Thoracic aorta (tissue), 2 donors: ENCODE measurements at places on chromosomes 3 and 15.

GRCh38 chr15:55267401-55268175 lies 22.0 kb downstream of the RAB27A start:
- no peak overlapping the region for H3K27ac ChIP-seq
- no peaks in the 10 kb centered on the region for H3K27me3 ChIP-seq

- no peaks in the 10 kb centered on the region for H3K27me3 ChIP-seq
- no peak for DNase-seq
- H3K27ac ChIP-seq: no peak overlapping the region
- peaks cover 3% of the 10 kb centered on the region for H3K4me1 ChIP-seq
- H3K36me3 ChIP-seq: no peaks in the 10 kb centered on the region
- H3K4me3 ChIP-seq: no peak overlapping the region
Measured at GRCh38 chr3:111714305-111714704, 119.2 kb upstream of the ZBED2 start.

GRCh38 chr15:78234515-78235040 lies at the start of gene ACSBG1:
ACSBG1 (minus strand) TSS chr15:78234565; CDS start chr15:78234501, 64 bp downstream.
- no peaks in the 10 kb centered on the region for H3K36me3 ChIP-seq
- no peak within 1 kb of the TSS for H3K4me3 ChIP-seq
- no peak for DNase-seq
- no peaks in the 10 kb centered on the region for H3K4me1 ChIP-seq
- H3K27ac ChIP-seq: no peak within 1 kb of the TSS

- peaks cover 35% of the 10 kb centered on the region for H3K4me1 ChIP-seq
- H3K36me3 ChIP-seq: no peaks in the 10 kb centered on the region
- no peaks in the 10 kb centered on the region for H3K27me3 ChIP-seq
- H3K27ac ChIP-seq: peak overlapping the region; percentile 97
- H3K4me3 ChIP-seq: peak overlapping the region; percentile 94
Measured at GRCh38 chr15:91853948-91854638, 585 bp downstream of the SLCO3A1 start.

DNA sequence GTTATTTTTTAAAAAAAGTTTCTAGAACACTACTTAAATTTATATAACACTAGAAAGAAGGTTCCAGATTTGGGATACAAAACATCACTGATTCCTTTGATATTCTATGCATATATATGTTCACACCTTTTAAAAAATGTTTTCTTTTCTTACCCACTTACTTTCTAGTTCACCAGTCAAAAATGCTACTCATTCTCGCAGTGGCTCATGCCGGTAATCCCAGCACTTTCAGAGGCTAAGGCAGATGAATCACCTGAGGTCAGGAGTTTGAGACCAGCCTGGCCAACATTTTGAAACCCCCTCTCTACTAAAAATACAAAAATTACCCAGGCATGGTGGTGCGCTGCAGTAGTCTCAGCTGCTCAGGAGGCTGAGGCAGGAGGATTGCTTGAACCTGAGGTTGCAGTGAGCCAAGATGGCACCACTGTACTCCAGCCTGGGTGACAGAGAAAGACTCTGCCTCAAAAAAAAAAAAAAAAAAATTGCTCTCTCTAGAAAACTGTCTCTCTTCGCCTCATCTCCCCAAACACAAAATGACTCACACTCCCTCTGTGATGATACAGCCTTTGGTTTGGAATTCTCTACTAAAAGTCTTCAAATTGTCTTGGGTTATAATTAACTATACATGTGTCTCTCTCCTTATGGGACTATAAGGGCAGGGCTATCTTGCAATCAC lies 52.6 kb upstream of the TGFBR2 start:
- no peak for DNase-seq
- no peak overlapping the region for H3K27ac ChIP-seq
- no peaks in the 10 kb centered on the region for H3K36me3 ChIP-seq
- H3K4me1 ChIP-seq: no peaks in the 10 kb centered on the region
- no peaks in the 10 kb centered on the region for H3K27me3 ChIP-seq

DNA sequence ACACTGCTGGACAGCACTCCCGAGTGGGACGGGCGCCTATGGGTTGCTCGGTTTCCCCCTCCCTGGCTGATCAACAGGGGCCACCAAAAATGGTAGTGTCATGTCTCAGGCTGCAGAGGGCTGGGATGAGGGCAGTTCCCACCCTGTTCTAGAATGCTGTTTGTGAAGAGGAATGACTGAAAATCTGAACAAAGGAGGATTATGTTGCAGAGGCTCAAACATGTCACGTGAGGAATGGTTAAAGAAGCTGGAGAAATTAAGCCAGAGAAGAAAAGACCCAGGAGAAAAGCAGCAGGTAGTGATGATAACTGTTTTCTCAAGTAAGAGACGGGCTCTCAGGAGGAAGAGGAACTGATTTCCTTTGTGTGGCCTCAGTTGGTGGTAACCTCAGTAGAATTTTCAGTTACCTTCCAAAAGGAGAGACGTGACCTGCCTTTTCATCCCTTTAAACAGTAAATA lies 10.4 kb downstream of the SPG21 start:
- H3K4me1 ChIP-seq: no peaks in the 10 kb centered on the region
- no peak for DNase-seq
- no peak overlapping the region for H3K27ac ChIP-seq
- H3K27me3 ChIP-seq: no peaks in the 10 kb centered on the region

DNA sequence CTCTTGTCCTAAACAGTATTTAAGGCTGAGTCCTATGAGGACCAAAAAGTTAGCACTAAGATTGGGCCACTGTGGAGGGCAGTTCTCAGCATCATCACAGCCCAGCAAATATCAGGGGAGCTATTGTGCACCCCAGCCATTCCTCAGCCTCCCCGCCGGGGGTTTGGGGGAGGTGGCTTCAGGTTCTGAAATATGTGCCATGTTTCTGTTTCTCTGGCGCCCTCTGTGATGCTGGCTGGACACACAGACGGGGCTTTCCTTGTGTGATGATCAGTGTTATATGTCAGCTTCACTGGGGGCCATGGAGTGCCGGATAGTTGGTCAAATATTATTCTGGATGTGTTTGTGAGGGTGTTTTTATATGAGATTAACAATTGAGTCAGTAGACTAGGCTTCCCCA lies 106.8 kb downstream of the GABRG3 start:
- no peaks in the 10 kb centered on the region for H3K27me3 ChIP-seq
- no peak overlapping the region for H3K4me3 ChIP-seq
- no peak overlapping the region for H3K27ac ChIP-seq
- H3K36me3 ChIP-seq: no peaks in the 10 kb centered on the region

GRCh38 chr3:188068342-188068741 lies 85.6 kb upstream of the LPP start:
- no peak overlapping the region for H3K27ac ChIP-seq
- no peak for DNase-seq
- H3K4me1 ChIP-seq: peaks cover 9% of the 10 kb centered on the region
- H3K27me3 ChIP-seq: no peaks in the 10 kb centered on the region
- H3K4me3 ChIP-seq: no peak overlapping the region

DNA sequence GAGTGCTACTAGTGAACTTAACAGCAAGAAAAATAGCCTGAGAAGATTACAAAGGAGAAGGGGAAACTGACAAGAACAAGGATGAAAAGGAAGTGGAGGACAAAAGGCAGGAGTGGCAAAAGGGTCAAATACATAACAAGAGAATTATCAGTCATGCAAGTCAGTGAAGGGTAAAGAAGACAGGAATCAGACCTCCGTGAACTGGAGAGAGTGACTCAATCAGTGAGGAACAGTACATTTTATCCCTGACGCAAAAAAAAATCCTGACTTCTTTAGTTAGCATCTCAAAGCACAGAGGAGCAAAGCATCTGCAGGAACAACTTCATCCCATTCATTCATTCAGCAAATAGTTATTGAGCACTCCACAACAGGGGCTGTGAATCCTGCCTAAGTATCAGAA lies 97.8 kb downstream of the SST start:
- H3K4me1 ChIP-seq: peaks cover 11% of the 10 kb centered on the region
- H3K4me3 ChIP-seq: no peak overlapping the region
- no peak for DNase-seq
- H3K36me3 ChIP-seq: no peaks in the 10 kb centered on the region
- H3K27ac ChIP-seq: no peak overlapping the region

GRCh38 chr15:81642451-81642990 lies 268.5 kb upstream of the TMC3 start:
- DNase-seq: no peak
- no peak overlapping the region for H3K4me3 ChIP-seq
- no peaks in the 10 kb centered on the region for H3K36me3 ChIP-seq

GRCh38 chr3:107328069-107328468 lies 49.2 kb upstream of the CCDC54 start:
- no peak overlapping the region for H3K4me3 ChIP-seq
- no peaks in the 10 kb centered on the region for H3K36me3 ChIP-seq
- DNase-seq: no peak
- no peak overlapping the region for H3K27ac ChIP-seq
- H3K27me3 ChIP-seq: no peaks in the 10 kb centered on the region

DNA sequence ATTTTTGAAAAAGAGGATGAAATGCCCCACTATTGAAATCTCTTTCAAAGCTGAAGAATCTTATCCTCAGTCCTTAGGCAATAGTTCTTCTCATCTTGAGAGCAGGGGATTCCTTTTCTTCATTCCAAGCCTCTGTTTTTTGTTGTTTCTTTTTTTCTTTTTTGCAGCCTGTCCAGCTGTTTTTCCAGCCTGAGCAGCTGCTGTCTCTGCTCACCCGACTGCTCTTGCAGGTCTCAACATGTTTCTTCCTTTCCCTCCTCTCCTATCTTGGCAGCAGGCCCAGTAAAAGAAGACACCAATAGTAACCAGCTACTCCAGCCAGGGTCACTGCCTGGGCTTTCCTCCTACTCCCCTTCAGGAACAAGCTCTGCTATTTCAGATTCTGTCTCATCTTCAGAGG lies 23.8 kb downstream of the MEX3B start:
- no peaks in the 10 kb centered on the region for H3K27me3 ChIP-seq
- H3K4me3 ChIP-seq: no peak overlapping the region
- H3K27ac ChIP-seq: no peak overlapping the region
- H3K36me3 ChIP-seq: no peaks in the 10 kb centered on the region
- no peaks in the 10 kb centered on the region for H3K4me1 ChIP-seq

GRCh38 chr3:36172699-36173098 lies 207.6 kb upstream of the STAC start:
- peaks cover 7% of the 10 kb centered on the region for H3K4me1 ChIP-seq
- no peaks in the 10 kb centered on the region for H3K27me3 ChIP-seq
- H3K36me3 ChIP-seq: no peaks in the 10 kb centered on the region
- H3K27ac ChIP-seq: no peak overlapping the region
- no peak overlapping the region for H3K4me3 ChIP-seq
- DNase-seq: no peak

- H3K36me3 ChIP-seq: no peaks in the 10 kb centered on the region
- no peak for DNase-seq
- no peaks in the 10 kb centered on the region for H3K27me3 ChIP-seq
- H3K4me1 ChIP-seq: no peaks in the 10 kb centered on the region
Measured at GRCh38 chr3:71277341-71277740, 306.2 kb downstream of the FOXP1 start.

- H3K4me3 ChIP-seq: peak within 1 kb of the TSS; percentile 66
- H3K36me3 ChIP-seq: no peaks in the 10 kb centered on the region
- H3K4me1 ChIP-seq: peaks cover 15% of the 10 kb centered on the region
- no peak within 1 kb of the TSS for H3K27ac ChIP-seq
- DNase-seq: no peak
Measured at GRCh38 chr3:115623044-115623868, at the start of gene GAP43. GAP43 (plus strand) TSS chr3:115623510; CDS start chr3:115623690, 180 bp downstream.

DNA sequence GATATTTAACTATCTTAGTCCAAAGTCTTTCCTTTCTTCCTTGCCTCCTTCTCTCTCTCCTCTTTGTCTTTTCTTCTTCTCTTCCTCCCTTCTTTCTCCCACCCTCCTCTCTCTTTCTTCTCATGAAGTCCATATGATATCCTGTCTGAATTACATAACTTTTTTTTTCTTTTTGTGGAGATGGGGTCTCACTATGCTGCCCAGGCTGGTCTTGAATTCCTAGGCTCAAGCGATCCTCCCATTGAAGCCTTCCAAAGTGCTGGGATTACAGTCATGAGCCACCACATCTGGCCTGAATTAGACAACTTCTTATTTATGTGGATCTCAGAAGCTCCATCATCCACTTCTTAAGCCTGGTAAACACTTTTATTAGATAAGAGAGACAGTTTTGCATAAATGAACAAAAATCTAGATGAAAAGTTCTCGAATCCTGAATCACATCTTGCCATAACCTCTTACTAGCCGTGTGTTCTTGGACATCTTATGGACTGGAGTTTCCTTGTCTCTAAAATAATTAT lies 206.5 kb downstream of the LPP start:
- no peak overlapping the region for H3K27ac ChIP-seq
- peaks cover 22% of the 10 kb centered on the region for H3K4me1 ChIP-seq
- H3K27me3 ChIP-seq: no peaks in the 10 kb centered on the region
- no peak for DNase-seq

GRCh38 chr3:4995500-4996053 lies 16.3 kb downstream of the BHLHE40 start:
- no peaks in the 10 kb centered on the region for H3K27me3 ChIP-seq
- no peak for DNase-seq
- no peak overlapping the region for H3K4me3 ChIP-seq
- H3K27ac ChIP-seq: peak overlapping the region; percentile 87

DNA sequence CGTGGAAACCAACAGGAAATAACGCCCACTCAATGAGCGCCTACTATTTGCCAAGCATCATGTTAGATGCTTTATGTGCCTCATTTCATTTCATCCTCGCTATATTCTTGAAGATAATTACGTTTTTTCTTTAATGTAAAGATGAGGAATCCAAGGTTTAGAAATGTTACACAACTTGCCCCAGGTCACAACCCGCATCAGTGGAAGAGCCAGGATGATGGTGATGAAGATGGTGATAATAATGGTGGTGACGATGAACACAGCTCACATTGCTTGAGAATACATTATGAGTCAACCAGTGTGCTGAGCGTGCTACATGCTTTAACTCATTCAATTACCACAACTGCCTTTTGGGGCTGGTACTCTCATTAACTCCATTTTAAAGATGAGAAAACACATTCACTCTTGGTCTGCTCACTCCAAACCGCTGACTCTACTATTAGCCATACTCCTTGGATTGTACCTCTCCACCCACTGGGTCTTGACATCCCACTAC lies 21.5 kb upstream of the MYO1E start:
- H3K36me3 ChIP-seq: no peaks in the 10 kb centered on the region
- H3K27ac ChIP-seq: no peak overlapping the region
- H3K27me3 ChIP-seq: no peaks in the 10 kb centered on the region

DNA sequence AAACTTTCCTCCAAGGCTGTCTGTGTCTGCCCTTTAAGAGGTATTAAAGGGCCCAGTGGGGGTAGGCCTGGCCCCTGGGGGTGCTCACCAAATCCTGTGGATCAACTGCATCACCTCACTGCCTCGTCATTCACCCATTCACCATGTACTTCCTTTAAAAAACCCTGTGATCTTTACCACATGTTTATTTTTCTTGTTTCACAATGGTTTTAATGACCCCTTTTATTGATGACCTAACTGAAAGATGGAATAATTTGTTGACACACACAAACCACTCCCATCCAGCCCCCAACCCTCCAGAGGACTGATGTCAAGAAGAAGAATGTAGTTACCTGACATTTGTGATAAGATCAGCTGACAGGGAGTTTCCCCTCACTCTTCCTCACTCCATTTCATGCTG lies 40.8 kb downstream of the KCNAB1 start:
- H3K27me3 ChIP-seq: no peaks in the 10 kb centered on the region
- H3K27ac ChIP-seq: no peak overlapping the region
- H3K4me1 ChIP-seq: peaks cover 5% of the 10 kb centered on the region
- DNase-seq: no peak
- no peaks in the 10 kb centered on the region for H3K36me3 ChIP-seq

- H3K36me3 ChIP-seq: no peaks in the 10 kb centered on the region
- no peak overlapping the region for H3K27ac ChIP-seq
- no peak overlapping the region for H3K4me3 ChIP-seq
- DNase-seq: no peak
Measured at GRCh38 chr15:75791337-75791713, 51.9 kb upstream of the UBE2Q2 start.

GRCh38 chr15:73389539-73389938 lies 20.8 kb upstream of the HCN4 start:
- no peaks in the 10 kb centered on the region for H3K36me3 ChIP-seq
- no peak overlapping the region for H3K4me3 ChIP-seq
- no peak overlapping the region for H3K27ac ChIP-seq
- H3K27me3 ChIP-seq: no peaks in the 10 kb centered on the region
- no peak for DNase-seq
